Liver (tissue), 10 donors: ENCODE measurements at places on chromosomes 13 and 19. TPM values are rescaled to one million over a fixed set of nuclear protein-coding genes. Genes with fewer than 3 reads are reported as not detected.

The CCNA1 gene
- total RNA-seq, result 0.09 TPM

The ZNF20 gene
- 1.8 TPM for total RNA-seq

The SYT3 gene
- total RNA-seq, result not detected

The CCDC8 gene
- 0.75 TPM for total RNA-seq

The EFNB2 gene
- 3.6 TPM for total RNA-seq

The C19orf33 gene
- total RNA-seq, result not detected

- DNase-seq, result no peak
Observed at GRCh38 chr19:19081642-19082151, 17.9 kb downstream of the SLC25A42 start.

DNA sequence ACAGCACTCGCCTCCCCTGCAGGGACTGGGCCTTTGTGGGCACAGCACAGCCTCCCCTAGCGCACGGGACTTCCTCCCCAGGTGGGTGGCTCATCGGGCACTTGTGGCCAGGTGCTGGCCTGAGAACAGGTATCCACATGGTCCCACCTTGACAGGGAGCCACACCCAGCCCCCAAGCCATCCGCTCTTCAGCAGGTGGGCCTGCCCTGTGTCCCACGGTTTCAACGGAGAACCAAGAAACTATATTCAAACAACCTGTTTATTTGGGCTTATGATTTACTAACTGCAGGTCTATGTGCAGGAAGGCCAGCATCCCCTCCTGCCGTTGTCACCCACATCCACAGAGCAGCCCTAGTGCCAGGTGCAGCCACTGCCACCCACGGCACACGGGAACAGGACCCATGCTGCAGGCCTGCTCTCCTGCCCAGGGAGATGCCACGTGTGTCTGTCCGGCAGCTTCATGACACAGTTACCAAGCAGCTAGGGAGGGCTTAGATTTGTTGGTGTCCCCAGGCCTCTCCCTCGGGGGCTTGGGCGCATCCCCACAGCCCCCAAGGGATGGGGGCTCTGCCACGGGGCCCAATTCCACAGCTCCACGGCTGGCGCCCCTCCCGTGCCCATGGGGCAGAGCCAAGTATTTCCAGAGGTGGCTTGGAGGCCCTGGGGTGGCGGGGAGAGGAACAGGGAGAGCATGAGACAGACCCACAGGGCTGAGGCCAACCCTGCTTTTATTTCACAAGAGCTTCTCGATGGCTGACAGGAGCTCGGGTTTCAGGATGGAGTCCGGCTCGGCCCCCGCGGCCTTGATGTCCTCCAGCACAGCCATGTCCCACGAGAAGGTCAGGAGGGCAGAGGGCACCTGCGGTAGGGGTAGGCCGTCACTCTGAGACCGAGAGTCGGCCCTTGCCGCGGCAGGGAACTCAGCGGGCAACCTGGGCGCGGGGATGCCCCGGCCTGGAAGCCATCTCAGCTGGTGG lies 12.5 kb downstream of the UBXN6 start:
- no peak for DNase-seq

- DNase-seq, result no peak
Observed at GRCh38 chr19:6590827-6591319, at the start of gene CD70. CD70 (minus strand) TSS chr19:6591150; CDS start chr19:6591002, 148 bp downstream.

DNA sequence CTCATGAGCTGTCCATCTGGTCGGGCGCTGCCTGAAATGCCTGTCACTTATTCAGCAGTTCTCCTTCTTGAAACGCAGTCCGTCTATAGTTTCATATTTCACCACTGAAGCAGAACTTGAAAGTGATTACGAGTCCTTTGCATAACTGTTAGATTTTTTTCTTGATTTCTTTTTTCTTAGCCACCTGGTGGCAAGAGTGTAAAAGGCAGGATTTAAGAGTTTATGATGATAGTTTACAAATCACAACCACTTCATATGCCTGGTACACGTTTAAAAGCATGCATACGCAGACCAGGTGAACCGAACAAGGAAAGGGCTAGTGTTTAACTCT lies 45.8 kb downstream of the GGACT start:
- no peak for DNase-seq

DNA sequence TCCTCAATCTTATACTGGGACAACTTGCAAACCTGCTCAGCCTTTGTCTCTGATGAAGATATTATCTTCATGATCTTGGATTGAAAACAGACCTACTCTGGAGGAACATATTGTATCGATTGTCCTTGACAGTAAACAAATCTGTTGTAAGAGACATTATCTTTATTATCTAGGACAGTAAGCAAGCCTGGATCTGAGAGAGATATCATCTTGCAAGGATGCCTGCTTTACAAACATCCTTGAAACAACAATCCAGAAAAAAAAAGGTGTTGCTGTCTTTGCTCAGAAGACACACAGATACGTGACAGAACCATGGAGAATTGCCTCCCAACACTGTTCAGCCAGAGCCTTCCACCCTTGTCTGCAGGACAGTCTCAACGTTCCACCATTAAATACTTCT lies 4.0 kb upstream of the KLK3 start:
- DNase-seq, result no peak

DNA sequence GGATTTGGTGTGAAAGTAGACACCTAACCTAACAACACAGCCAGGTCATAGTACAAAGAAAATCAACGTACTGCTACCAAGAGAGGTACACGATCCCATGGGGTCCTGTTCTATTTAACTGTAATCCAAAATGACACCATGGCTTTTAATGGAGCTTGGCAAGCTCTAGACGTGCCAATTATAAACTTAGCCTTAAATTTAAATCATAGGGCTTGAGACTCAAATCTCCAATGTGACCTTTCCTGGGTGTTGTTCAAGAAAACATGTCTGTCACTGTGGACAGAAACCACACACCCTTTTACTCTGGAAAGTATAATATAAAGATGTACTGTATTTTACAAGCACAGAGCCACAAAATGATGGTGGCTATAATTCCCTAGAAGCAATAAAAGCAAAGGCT lies 299.3 kb downstream of the ENOX1 start:
- DNase-seq, result no peak

DNA sequence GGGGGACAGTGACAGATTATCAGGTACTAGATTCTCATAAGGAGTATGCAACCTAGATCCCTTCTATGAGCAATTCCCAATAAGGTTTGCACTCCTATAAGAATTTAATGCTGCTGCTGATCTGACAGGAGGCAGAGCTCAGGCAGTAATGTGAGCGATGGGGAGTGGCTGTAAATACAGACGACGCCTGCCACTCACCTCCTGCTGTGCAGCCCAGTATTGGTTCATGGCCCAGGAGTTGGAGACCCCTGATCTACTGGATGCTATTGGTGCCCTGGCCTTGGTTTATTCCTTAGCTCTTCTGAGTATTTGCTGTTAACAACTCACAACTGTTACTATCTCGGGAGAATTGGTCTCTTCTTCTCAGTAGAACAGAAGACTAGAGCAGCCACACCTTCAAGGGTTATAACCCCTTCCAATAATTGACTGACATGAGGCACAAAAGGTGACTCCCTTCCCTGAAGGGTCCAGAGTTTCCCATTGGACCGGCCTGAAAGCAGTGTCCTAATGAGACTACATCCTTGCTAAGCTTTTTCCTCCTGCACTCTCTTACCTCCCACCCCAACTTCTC lies 35.0 kb upstream of the RBM26 start:
- no peak for DNase-seq

DNA sequence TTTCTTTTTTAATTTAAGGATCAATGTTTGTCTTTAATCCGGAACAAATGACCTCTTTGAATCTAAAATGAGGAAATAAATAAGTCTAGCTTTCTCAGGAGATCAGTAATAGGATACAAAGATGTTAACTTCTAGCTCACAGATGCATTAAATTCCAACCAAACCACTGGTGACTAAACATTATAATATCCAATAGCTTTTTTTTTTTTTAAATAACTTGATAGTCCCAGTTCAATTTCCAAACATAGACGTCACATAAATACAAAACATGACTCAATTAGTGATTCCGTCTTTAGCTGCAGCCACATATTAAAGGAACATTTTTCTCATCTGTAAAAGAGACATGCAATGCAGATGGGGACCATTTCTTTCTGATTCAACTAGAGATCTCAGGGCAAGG lies 390.5 kb upstream of the PCDH9 start:
- DNase-seq, result no peak

DNA sequence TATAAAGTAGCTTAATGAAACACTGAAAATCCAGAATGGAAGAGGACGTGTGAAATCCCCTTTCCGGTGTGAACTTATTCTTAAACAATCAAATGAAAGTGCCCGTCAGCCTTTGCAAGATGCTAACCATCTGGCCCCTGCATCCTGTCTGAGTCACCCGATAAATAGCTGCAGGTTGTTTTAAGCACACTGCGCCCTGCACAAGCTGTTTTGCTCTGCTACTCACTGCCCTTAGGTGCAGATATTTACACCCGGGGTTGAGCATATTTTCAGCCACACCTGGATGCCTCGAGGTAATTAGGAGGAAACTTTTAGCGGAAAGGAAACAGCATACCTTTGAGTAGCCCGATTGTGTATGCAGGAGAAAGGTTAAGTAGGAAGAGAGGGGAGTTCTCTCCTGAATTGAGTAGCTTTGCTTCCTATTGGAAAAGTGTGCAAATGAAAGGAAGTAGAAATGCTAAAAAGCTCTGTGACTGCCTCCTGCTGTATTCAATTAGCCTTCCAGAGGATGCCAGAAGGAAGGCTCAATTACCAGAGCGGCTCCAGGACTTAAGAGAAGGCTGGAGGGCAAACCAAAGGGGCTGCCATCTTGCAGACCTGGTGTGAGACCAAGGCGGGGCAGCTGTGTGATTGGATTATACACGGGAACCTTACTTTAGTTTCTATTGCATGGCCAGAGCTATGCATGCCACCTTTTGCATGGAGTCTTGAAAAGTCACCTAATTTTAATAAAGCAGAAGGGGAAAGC lies 42.5 kb downstream of the IRS2 start:
- DNase-seq, result no peak

DNA sequence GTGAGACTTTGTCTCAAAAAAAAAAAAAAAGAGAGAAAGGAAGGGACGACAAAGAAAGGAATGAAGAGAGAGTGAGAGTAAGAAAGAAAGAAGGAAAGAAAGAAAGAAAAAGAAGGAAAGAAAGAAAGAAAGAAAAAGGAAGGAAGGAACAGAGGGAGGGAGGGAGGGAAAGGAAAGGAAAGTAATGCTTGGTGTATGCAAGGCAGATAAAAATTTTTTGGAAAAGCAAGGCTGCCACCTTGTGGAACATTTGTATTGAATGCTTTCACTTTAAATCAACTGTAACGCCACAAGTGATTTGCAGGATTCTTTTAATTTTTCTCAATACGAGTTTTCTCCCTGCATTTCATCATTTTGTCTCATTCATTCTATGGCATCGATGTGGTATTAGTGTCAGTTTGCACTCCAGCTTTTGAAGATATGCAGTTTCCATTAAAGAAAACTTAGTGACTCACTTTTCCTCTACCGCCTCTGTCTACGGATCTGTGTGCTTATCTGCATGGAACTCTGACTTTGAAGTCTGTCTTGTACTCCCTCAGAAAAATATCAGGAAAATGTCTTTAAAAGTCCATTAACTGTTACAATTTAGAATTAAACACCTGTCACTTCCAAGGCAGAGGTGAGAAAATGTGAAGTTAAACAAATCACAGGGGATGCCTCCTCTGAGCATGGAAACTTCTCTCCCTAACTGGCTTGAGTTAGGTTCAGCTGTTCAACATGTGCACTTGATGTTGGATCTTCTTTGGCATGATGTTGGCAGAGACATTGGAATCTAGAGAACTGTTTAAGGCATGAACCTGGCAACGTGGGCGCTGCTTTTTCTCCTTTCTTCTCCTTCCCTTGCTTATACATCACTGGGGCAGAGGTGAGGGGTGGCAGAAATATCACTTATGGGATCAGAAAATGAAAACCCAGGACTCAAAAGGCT lies 20.0 kb upstream of the ZDHHC20 start:
- DNase-seq, result no peak

DNA sequence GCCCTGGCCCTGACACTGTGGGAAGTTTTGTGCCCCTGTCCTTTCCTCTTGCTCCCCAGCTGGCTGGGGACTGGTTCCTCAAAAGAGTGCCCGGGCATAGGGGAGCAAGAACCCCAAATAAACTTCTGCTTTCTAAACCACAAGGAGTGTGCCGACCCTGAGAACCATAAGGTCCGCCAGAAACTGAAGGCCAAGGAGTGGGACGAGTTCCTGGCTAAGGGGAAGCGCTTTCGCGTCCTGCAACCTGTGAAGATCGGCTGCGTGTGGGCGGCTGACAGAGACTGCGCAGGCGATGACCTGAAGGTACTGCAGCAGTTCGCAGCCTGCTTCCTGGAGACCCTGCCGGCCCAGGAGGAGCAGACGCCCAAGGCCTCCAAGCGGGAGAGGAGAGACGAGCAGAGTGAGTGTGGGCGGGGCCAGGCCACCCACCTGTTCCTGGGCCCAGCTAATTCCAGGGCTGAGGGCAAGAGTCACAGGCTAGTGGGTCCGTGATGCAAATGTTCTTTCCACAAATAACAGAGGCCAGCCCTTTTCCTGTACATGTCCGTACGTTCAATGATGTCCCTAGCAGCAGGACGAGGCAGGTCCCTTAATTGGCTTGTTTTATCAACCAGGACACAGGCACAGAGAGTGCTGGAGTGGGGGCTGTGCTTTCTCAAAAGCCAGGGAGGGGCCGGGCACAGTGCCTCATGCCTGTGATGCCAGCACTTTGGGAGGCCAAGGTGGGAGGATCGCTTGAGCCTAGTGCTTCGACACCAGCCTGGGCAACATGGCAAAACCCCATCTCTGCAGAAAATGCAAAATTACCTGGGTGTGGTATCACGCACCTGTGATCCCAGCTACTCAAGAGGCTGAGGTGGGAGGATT lies 25.6 kb downstream of the UBXN6 start:
- DNase-seq, result no peak

DNA sequence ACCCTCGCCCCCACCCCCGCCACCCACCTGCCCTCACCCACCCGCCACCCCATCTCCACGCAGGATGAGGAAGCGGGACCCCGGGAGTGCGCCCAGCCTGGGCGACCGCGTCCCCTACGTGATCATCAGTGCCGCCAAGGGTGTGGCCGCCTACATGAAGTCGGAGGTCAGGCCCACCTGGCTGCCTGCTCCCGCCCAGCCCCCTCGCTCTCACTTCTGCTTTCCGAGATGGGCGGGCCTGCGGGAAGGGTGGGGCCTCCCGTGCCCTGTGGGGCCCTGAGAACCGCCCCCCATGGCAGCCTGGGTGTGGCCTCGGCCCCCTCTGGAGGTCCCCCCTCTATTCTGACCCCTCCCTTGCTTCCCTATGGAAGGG lies 3.1 kb upstream of the SPIB start:
- DNase-seq, result peak; percentile 59
